Kidney epithelial cell (primary cell): ENCODE measurements at places on chromosomes 4 and X. TPM values are rescaled to one million over a fixed set of nuclear protein-coding genes. Genes with fewer than 3 reads are reported as not detected.

DNA sequence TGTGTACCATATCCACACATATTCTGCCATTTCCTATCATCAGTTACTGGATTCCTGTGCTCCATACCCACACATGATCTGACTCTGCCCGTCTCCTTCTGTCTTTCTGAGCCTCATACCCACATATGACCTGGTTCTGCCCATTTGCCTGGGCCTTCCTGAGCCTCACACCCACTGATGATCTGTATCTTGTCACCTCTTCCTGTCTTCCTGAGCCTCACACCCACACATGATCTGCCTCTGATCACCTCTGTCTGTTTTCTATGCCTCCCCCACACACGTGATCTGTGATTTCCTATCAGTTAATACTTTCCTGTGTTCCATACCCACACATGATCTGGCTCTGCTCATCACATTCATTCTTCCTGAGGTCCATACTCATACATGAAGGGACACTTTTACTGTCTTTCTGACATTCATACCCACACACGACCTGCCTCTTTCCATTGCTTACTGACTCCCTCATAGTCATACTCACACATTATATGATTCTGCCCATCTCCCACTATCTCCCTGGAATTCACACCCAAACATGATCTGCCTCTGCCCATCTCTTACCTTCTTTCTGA is 32.5 kb downstream of the SCML1 start:
- no peak for DNase-seq

GRCh38 chr4:18197467-18197866 is 175.9 kb upstream of the LCORL start:
- DNase-seq = no peak

GRCh38 chr4:128942607-128943006 is 133.1 kb downstream of the JADE1 start:
- no peak for DNase-seq

DNA sequence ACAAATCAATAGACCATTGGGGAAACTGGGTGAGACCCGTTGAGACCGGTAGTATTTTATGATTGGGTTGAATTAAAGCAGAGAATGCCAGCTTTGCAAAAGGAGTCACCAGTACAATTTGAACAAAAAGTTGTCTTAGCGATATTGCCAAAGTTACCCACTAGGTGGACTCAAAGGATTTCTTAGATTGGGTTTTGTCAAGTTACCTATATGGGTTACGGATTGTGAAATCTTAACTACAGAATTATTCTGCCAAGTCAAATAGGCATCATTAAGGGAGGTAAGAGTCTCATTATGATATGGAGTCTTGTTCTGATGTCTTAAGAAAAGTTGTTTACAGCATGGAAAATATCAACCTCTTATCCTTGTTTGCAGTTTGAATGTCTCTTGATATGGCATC is 15.0 kb upstream of the CT47A1 start:
- DNase-seq = no peak

- DNase-seq = no peak
These were observed 4.0 kb downstream of the HERC6 start for GRCh38 chr4:88382621-88383020.

DNA sequence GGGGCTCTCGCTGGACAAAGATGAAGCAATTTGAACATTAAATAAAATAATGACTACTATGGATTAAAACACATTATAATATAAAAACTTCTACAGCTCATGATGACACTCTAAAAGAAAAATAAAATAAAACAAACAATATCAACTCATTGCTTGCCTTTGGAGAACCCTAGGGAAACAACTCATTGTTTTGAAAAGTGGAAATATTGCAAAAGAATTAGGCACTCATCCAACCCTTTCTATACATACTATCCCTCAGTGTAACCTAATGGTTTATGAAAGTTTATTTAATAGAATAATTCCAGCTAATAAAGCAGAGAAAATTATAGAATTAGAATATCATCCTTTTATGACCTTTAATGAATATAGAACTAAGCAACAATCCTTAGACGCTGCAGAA is 718 bp downstream of the RAB40A start:
- no peak for DNase-seq

DNA sequence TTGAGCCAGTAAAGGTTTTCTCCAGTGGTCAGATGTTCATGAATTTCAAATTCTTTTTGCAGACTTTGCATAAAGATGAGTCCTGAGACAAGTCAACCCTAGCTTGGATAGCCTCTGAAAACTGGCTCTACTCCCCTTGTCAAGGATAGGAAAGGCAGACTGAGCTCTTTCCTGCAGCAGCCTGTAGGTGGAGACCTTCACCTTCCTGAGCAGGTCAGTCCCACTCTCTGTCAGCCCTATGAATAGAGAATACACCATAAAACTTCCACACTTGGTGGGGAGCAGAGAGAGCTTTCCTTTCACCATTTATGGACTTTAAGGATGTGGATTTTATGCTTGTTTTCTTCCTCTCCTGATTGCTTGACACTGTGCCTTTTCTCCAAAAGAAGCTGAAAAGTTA is 41.9 kb downstream of the PCDH19 start:
- no peak for DNase-seq

- DNase-seq = no peak
These were observed 107.9 kb downstream of the ZNF827 start for GRCh38 chr4:145830699-145831098.

GRCh38 chrX:153627675-153628111 is 19.3 kb upstream of the DUSP9 start:
- no peak for DNase-seq

- DNase-seq = no peak
These were observed 918 bp upstream of the FGFRL1 start for GRCh38 chr4:1010395-1011021.

NOA1 gene
- total RNA-seq = 25.1 and 27.3 TPM in 2 replicates

SPANXA1 gene
- 0.41 TPM in 1 of 2 replicates, not detected in the other for total RNA-seq

GAGE2A gene
- total RNA-seq = not detected in 2 replicates

TNIP2 gene
- total RNA-seq = 76.8 and 87.8 TPM in 2 replicates

EFHC2 gene
- 0.71 TPM in 1 of 2 replicates, not detected in the other for total RNA-seq

WNK3 gene
- total RNA-seq = 3.1 and 6.5 TPM in 2 replicates

PABPC1L2B gene
- 0.17 TPM in 1 of 2 replicates, not detected in the other for total RNA-seq
